ENCODE measurements at places on chromosomes 5 and 9.

GRCh38 chr9:89435071-89435823 lies 62.7 kb downstream of the SEMA4D start:
- DNase-seq = no peak

- no peak for DNase-seq
Observed at GRCh38 chr9:111926421-111926875, 29.8 kb downstream of the UGCG start.

DNA sequence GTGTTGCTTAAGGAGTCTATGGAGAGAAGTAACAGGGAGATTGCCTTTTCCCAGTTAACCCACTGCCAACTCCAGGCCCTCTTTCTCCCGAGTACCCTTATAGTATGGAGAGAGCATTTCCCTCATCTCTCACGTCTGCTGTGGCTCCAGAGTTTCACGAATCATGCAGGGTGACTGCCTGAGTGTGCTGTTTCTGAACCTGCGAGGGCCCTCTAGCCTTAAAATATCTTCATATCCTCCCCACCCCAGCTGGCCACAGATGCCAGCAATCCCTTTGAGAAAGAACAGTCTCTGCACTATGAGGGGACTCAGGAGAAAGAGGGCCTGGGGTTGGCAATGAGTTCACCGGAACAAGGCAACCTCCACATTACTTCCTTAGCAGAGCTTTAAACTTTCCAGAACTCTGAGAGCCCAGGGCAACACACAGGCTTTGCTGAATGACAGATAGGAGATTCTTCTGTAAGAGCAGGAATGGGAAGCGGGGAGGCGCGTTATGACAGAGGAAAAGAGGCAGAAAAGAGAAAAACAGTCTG lies 81.6 kb upstream of the ANKH start:
- DNase-seq = no peak

DNA sequence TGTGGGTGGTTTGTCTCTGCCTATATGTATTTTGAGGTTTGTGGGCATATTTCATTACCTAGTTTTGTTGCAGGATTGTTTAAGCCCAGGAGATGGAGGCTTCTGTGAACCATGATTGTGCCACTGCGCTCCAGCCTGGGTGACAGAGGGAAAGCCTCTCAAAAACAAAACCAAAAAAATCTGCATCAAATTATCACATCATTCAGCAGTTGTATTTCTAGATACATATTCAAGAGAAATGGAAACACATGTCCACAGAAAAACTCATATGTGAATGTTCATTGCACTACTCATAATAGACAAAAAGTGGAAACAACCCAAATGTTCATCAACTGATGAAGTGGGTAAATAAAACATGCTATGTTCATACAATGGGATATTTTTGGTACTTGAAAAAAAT lies 29.9 kb downstream of the HSPA4 start:
- no peak for DNase-seq

- no peak for DNase-seq
Observed at GRCh38 chr9:132740526-132741309, 70.5 kb downstream of the GTF3C4 start.

- DNase-seq = no peak
Observed at GRCh38 chr5:1732945-1733344, 66.7 kb downstream of the MRPL36 start.

- DNase-seq = no peak
Observed at GRCh38 chr9:81597419-81598122, 91.8 kb downstream of the TLE1 start.

DNA sequence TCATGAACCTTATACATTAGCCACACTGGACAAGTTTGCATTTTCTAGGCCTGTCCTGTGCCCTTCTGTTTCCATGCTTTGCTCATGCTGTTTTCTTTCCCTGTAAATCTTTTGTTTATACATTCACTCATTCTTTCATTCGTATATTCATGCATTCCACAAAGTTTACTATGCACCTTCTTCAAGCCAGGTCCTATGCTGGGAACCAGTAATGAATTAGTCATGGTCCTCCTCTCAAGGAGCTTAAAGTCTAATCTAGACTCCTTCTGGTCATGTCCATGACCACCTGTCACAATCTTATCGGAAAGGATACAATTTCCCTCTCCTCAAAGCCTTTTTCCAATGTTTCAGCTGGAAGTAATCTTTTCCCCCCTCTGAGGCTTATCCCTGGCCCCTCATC lies 9.1 kb upstream of the XPA start:
- DNase-seq = no peak

- DNase-seq = no peak
Observed at GRCh38 chr9:130051855-130052254, 1.9 kb upstream of the GPR107 start.

GRCh38 chr9:131253891-131254491 lies 22.3 kb downstream of the FAM78A start:
- no peak for DNase-seq

DNA sequence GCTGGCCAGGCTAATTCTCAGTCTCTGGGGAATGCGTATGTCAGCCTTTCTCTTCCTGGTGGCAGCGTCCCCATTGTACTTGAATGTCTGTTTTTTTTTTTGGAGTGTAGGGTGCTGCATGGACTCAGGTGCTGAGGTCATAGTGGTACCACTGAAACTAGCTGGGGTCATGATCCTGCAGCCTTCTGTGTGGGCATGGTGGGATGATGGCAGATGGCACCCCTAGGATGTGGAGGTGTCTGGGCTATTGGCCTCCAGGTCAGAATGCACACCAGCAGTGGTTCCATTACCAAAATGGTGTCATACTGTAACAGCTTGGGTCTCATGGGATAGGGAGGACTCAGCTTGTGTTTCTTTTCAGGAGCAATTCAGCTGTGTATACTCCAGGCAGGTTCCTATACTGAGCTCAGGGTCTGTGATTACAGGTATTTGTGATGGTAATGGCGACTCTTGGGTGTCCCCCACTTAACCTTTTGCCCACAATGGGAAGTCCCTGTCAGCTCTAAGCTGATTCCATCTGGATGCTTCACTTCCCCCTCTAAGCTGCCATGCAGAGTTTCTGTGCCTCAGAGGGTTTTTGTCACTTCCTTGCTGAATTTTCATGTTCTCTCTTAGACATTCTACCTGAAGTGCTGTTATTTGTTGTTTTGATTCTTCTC lies 17.9 kb downstream of the HSD17B4 start:
- no peak for DNase-seq

- DNase-seq = no peak
Observed at GRCh38 chr9:72207278-72207677, 58.0 kb downstream of the GDA start.

DNA sequence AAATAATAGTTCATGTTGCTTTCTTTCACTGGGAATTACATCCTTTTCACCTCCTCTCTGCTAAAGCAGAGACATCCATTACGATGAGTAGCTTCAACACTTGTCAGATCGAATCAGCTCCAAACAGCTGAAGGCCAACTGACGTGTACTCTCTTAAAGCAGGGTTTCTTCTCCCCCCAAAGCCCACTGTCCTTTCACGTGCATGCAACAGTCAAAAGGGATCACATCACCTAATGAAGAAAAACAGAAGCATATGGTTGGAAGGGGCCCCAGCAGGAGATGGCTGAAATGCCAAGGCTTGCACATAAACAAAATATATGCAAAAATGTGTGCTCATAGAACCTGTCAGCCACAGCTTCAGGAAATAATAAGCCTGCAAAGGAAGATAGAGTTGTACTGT lies 421.6 kb downstream of the ANXA1 start:
- DNase-seq = no peak

- no peak for DNase-seq
Observed at GRCh38 chr5:162268694-162269481, 201.3 kb downstream of the GABRG2 start.

DNA sequence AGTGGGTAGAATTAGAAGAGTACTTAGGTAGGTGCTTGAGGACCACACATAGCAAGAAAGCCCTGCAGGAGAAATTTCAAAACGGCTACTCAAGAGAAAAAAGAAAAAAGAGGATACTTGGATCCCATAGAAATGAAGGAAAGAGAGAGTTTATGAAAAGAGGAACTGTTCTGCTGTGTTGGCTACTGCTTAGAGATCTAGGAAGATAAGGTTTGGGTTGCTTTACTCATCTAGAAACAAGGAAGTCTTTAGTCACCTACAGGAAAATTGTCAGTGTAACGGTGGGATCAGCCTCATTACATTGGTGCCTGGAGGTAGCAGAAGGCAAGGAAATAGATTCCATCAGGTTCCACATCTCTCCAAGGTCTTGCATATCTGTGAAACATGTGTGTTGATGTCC lies 14.8 kb upstream of the C5orf46 start:
- no peak for DNase-seq

- no peak for DNase-seq
Observed at GRCh38 chr5:117013280-117013877, 438.8 kb upstream of the SEMA6A start.

DNA sequence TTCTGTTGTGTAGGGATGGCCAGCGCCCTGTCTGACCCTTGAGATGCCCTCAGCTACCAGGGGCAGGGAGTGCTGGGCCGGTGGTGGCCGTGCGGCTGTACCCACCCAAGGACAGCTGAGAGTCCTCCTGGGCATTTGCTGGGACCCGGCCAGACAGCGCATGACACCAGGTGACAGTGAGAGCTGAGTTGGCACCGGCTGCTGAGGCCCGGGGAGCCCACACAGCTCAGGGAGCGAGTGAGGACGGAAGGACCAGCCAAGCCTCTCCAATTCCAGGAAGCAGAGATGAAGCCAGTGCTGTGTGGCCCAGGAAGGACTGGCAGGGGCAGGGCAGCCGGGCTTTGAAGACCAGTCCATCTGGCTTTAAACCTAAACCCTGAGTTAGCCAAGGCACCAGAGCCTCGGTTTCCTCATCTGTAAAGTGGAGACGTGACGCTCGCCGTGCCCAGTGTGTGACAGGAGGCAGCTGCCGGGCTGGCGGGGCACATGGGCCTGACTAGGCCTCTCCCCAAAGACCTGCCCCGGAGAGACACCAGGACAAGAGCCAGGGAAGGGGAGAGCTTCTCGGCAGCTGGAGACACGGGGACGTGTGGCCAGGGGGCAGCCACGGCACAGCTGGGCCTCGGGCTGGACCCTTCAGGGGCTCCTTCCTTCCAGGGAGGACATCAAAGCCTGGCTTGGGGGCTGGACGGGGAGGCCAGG lies 3.0 kb upstream of the AGPAT2 start:
- no peak for DNase-seq

DNA sequence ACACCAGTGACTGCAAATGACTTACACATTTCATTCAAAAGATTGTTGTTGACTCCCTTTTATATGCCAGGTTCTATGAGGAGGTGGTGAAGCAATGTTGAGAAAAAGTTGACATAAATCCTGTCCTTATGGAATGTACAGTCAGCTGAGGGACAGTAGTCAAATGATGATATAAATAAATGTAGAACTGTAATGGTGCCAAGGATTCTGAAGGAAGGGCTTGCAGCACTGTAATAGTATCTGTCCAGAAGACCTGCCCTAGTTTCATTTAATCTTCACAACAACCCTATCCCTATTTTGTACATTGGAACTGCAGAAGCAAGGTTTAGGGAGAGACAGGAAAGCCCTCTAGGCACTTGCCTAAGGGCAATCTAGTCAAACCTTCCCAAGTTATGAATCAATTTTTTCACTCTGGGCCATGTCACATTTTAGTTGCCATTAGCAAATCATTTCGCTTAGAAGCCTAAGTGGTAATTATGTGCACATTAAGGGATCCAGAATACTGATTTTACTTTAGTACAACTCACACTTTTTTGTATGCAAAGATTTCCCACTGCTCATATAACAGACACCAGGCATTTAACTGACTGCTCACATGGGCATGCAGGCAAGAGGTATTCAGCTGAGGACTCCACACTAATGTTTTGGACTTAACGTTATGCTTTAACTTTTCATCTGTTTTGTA lies 34.5 kb upstream of the LIFR start:
- no peak for DNase-seq

GRCh38 chr5:160271396-160271795 lies 41.0 kb downstream of the CCNJL start:
- DNase-seq = no peak

DNA sequence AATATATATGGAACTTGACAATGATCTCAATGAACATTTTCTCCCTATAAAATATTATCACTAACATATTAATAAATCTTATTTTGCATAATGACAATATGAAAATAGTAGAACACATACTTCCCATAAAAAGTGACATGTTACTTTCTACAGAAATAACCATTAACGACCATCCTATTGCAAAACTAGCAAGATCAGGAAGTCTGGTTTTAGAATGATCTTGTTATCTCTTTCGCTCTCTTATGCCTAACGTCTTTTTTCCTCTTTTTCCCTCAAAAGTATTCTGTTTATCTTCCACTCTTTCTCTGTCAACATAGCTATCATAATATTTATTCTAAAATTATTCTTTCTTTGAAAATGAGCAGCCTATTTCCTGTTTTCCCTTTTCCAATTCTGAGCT lies 21.6 kb upstream of the C5orf46 start:
- no peak for DNase-seq

GRCh38 chr5:2011481-2012411 lies 129.0 kb upstream of the IRX4 start:
- DNase-seq = no peak

- no peak for DNase-seq
Observed at GRCh38 chr9:37390759-37391158, 31.7 kb upstream of the GRHPR start.

- DNase-seq = no peak
Observed at GRCh38 chr9:129776566-129776937, 23.7 kb upstream of the PTGES start.

DNA sequence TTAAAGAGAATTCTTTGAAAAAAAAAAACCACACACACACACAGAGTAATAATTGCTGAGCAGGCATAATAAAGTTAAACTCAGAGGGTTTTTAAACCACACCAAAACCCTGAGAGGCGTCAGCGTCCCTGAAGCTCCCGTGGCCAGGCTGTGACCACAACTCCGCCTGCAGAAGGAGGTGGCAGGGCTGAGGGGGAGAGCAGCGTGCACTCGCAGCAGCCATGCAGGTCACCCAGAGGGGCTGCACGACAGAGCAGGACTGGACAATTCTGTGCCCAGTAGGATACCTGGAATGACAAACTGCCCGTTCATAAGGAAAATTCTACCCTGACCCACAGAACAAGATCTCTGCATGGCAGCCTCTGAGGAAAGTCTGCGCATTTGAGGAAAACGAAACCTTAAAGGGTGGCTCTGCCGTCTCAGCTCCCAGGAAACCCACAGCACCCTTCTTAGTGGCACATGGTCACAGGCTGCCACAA lies 44.0 kb downstream of the ROR2 start:
- no peak for DNase-seq

GRCh38 chr5:175603987-175604739 lies 53.7 kb upstream of the HRH2 start:
- no peak for DNase-seq

GRCh38 chr5:91443761-91444467 lies 60.8 kb upstream of the ARRDC3 start:
- DNase-seq = no peak
